ENCODE measurements at places on chromosomes 11 and 22.

GRCh38 chr11:70488171-70488703 lies 89.9 kb downstream of the CTTN start:
- no peak for DNase-seq

DNA sequence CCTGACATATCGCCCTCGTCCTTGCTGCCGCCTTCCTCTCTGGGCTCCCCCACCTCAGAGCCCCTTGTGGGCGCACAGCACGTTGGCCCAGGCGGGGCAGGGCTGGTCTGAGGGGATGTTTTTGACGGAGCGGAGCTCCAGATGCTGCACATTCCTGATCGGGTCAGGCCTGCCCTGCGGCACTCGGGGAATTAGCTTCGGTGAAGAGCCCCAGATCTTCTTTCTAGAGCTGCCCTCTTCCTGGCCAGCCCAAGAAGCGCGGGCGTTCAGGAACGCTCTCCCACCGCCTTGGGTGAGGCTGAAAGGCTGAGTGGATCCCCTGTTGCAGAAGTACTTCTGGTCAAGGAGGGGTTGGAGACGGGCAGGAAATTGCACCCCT lies 12.1 kb downstream of the YPEL4 start:
- DNase-seq, result no peak

DNA sequence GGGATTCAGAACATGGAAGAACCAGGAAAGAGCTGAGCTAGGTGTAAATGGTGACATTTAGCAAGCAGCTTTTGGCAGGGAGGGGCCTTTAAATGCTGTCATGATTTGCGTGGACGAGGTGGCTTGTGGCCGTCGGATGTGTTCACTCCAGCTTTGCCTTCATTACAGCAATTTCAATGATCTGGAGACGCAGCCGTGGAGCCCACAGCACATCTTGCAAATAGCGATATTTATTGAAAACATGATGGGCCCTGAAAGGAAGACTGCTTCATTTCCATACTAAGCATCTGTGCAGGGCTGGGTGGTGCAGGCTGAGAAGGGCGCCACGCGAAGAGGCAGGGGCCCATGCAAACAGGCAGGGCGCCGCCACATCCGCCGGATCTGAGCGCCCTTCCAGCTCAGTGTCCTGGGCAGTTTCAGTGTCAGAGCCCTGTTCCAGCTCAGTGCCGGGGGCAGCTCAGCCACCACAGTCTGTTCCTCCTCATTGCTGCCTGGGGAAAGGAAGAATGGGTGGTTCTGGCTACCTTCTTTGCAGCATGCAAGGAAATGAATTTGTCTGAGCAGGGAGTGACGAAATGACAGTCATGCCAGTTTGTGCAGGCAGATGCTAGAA lies 111.1 kb upstream of the TTC12 start:
- no peak for DNase-seq

DNA sequence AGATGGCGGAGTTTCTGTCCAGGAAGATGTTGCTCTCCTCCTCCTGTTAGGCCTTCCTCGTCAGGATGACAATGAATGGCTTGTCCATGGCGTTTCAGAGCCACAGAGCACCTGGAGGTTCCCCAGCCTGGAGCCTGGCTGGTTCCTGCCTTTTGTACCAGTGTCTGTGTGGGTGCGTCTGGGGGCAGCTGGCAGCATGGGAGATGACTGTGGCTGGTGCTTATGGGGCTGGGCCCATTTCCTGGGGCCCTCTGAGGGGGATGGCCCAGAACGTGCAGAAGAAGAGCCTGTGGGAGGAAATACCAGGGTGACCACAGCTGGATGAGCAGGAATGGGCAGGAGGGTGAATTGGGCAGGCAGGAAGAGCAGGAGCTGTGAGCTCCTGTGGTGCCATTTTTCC lies 6.7 kb downstream of the SLC37A2 start:
- DNase-seq, result no peak

DNA sequence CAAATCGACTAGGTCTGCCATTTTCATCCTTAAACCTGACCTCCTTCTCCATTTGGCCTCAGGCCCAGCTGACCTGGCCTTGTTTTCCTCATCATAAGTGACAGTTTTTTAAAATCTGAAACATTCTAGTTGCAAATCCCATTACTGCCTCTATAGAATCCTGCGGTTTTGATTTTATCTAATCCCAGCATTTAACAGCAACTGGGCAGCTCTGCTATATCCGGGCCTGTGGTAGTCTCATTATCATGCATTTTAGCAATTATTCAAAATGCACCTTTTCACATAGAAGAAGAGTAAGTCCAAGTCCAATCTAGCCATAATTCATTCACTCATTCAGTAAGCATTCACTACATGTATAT lies 28.6 kb upstream of the BIRC3 start:
- no peak for DNase-seq
